PC-9 (cell line): ENCODE measurements at places on chromosomes 13 and 19.

GRCh38 chr13:46296115-46296822 lies 84.5 kb downstream of the LRRC63 start:
- DNase-seq = no peak

- no peak for DNase-seq
These were observed 50.2 kb downstream of the CPAMD8 start for GRCh38 chr19:16976446-16976845.

DNA sequence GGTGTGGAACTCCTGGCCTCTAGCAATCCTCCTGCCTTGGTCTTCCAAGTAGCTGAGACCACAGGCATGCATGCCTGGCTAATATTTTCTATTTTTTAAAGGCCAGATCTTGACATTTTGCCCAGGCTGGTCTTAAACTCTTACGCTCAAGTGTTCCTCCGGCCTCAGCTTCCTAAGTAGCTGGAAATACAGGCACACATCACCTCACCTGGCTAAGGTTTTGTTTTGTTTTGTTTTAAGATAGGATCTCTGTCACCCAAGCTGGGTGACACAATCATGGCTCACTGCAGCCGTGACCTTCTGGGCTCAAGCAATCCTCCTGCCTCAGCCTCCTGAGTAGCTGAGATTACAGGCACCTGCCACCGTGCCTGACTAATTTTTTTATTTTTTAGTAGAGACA lies 5.5 kb upstream of the RLN3 start:
- DNase-seq = peak; percentile 77

DNA sequence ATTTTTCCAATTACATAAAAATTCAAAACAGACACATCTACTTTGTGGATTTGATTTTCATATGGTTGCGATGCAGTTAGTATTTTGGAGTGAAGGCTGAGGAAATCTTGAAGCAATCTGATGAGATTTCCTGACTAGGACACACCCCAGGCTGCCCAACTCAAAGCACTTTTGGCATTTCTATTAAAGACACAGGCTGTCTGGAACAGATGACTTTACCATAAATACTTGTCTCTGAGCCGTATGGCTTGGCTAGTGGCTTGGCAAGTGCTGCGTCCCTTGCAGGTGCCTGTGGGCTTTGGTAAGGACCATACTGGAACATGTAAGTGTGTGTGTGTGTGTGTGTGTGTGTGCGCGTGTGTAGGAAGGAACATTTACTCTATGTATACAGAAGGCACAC lies 218.8 kb downstream of the FGF9 start:
- no peak for DNase-seq

DNA sequence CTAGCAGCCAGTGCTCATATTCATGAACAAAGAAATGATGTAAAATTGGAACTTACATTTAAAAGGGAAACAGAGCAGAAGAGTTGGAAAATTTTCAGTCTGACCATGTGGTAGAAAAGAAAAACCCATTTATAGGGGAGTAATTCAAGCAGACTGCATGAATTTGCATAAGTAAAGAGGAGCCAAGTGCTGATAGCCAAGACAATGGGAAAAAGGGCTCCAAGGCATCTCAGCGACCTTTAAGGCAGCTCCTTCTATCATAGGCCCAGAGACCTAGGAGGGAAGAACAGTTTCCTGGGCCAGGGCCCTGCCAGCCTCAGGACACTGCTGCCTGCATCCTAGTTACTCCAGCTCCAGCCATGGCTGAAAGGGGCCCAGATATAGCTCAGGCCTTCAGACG lies 7.5 kb downstream of the DNAJC3 start:
- no peak for DNase-seq

DNA sequence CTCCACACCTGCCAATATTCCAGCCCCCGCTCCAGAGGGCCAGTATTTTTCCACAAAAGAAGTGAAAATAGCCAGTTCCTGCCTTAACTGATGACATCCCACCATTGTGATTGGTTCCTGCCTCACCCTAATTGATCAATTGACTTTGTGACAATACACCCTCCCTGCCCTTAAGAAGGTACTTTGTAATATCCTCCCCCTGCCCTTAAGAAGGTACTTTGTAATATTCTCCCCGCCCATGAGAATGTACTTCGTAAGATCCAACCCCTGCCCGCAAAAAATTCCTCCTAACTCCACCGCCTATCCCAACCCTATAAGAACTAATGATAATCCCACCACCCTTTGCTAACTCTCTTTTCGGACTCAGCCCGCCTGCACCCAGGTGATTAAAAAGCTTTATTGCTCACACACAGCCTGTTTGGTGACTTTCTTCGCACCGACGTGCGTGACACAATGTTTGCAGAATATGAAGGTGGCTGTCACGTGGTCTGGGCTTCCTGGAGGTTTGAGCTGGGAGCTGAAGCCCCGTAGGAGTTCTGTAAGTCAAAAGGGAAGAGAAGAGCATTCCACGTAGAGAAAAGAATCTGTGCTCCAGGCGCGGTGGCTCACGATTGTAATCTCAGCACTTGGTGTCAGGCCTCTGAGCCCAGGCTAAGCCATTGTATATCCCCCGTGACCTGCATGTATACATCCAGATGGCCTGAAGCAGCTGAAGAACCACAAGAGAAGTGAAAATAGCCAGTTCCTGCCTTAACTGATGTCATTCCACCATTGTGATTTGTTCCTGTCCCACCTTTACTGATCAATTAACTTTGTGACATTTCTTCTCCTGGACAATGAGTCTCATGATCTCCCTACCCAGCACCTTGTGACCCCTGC lies 6.2 kb upstream of the FUT3 start:
- DNase-seq = no peak

DNA sequence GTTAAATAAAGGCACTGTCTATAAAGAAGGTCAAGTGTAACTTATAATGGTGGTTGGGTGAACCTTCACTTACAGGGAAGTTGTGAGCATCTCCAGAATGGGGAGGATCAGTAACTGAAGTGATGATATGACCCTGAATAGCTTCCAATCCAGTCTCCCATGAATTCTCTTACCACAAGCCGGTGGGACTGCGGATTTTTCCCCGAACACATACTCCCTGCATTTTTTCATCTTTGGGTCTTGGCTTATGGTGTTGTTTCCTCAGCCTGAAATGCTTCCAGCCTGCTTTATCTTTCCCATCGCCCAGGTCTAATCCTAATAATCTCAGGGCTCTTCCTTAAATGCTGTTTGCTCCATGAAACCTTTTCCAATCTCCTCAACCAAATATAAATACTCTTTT lies 2.0 kb upstream of the CSNK1A1L start:
- no peak for DNase-seq

DNA sequence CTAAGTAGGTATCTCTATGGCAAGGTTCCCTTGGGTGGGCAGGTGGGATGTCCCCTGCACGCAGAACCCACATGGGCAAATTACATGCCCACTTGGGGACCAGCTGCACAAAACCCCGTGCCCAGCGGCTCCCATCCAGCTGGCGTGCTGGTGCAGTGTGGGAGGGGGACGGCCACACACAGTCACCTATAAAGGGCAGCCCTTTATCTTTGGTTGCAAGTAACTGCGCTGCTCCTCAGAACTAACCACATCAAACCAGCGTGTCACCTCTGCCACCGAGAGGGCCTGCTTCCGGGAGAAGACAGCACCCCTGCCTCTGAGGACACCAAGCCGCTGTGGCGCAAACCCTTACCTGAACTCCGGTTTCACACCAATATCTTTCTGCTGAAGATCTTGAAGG lies 32.2 kb downstream of the ANKRD27 start:
- no peak for DNase-seq

- no peak for DNase-seq
These were observed 25.8 kb downstream of the PRKD2 start for GRCh38 chr19:46691104-46691503.

DNA sequence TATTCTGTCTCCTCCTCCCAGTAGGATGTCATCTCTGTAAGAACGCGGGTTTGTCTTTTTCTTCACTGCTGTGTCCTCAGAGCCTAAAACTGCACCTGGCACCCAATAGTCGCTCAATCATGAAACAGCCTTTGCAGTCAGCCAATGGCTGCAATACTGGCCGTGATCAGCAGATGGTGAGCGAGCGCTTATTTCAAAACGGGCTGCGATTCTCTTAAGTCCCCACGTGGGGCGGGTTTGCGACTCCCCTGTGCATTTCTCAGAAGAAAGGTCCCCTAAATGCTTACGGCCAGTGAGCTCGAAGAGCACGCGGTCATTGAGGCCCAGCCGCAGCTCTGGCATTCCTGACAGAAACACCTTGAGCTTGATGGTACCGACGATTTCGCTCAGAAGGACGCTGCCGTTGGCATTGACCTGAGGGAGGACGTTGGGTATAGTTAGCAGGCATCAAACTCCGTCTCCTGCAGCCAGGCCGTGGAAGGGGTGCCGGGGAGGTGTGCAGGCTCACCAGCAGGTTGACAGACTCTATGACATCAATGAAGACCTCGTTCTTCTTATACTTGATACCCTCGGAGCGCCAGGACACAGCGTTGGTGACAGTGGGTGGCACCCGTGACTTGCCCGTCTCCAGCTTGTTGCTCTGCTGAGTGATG lies 6.0 kb downstream of the AP1M2 start:
- DNase-seq = peak; percentile 89

DNA sequence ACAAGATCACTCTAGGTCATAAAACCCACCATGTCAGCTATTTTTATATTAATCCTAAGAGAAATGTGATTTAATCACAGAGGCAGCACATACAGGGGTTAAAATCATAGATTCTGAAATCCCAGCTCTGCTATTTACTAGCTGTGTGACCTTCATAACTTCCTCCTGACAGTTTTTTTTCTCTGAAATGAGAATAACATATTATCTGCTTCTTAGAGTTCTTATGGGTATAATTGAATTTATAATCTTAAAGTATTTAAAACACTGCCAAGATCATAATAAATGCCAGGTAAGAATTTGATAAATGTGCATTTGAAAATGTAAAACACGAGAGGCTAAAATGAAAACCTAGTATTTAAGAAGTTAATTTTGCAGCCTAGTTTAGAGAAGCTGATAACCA lies 722.9 kb downstream of the SLITRK6 start:
- DNase-seq = no peak

- no peak for DNase-seq
These were observed 2.8 kb downstream of the FZR1 start for GRCh38 chr19:3508771-3509535.

GRCh38 chr13:73129023-73129422 lies 70.2 kb downstream of the KLF5 start:
- no peak for DNase-seq

GRCh38 chr19:7459773-7460172 lies 29.1 kb downstream of the PEX11G start:
- no peak for DNase-seq

DNA sequence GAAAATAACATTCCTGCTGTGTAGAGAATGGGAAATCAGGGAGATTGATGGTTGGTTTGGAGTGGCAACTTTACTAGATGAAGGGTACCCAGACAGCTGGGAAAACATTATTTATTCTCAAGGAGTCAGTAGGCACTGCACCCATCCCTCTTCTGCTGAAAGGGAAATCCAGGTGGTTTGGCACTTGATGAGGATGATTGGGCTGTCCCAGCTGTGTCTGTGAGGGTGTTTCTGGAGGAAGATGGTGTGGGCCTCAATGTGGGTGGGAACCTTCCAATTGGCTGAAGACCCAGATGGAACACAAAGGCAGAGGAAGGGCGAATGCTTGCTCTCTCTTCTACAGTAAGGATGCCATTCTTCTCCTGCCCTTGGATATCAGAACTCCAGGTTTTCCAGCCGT lies 10.4 kb upstream of the SACS start:
- no peak for DNase-seq

- no peak for DNase-seq
These were observed 7.0 kb downstream of the CYTH2 start for GRCh38 chr19:48476176-48476575.

DNA sequence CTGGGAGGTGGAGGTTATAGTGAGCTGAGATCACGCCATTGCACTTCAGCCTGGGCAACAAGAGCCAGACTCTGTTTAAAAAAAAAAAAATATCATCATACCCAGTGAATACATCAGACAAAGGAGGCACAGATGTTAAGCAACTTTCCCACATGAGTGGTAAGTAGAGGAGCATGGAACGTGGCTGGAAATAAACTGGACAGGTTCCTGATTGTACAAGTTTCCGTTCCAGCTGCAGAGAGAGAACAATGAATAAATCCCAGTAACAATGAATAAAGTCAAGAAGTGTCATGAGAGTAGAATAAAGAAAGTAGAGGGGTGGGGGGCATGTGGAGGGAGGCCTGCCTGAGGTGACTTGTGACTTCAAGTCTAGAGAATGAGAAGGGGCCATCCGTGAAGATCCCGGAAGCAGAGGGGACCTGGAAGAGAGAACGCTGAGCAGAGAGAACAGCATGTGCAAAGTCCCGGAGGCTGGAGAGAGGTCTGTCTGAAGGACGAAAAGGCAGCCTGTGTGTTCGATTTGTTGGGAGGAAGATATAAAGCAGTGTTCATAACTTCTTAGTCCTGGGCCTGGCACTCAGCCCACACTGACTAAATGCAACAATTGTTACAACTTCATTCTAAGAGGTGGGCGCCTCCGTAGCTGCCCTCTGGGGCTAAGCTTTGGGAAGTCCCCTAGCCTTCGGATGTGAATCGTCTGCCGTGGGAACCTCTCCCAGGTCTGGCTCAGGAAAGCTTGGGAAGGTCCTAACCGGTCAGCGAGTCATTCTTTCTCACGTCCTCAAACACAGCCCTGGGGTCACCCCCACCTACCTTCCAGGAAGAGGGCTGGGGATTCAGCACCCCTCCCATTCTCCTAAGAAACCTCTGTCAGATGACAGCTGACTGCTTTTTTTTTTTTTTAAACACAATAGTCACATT lies 15.3 kb upstream of the ARHGEF18 start:
- no peak for DNase-seq

DNA sequence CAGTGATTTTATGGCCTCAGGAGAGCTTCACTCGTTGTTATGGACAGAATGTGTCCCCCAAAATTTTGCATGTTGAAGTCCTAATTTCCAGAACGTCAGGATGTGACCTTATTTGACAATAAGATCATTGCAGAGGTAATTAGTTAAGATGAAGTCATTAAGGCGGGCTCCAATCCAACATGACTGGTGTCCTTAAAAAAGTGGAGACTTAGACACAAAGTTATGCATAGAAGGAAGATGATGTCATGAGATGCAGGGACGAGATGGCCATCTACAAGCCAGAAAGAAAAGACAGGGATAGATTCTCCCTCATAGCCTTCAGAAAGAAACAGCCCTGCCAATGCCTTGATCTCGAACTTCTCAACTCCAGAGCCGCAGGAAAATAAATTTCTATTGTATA lies 25.8 kb upstream of the SPATA13 start:
- DNase-seq = no peak

DNA sequence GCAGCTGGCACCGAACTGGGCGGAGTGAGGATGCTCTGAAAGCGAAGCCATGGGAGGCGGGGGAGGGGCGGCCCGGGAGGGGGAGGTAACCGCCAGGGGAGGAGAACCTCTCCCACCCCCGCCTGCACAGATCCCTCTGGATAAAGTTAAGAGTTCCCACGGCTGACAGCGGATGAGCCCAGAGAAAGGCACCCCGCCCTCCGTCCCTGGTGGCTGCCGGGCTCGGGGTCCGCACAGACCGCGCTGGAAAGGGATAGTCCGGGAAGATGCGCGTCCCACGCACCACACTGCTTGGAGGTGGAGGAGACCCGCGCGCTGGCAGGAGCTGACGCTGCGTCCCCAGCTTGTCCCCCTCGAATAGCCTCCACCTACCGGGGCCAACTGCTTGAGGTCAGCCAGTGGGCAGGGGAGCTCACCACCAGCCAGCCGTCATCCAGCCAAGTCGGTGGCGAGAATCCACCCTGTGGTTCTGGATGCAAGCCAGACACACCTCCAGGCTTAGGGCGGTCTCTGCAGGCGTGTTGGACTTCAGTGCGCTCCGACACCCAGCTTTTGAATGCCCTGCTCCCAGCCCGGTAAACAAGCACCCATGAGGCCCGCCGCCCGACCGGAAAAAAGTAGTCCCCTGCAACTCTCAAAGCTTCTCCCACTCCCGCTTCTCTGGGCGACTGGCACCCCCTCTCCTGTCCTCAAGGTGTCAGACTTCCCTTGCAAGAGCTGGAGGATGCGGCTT lies at the start of gene TRPC4:
Gene TRPC4, minus strand, starts transcription at position 17 of the 733 bp plus-strand sequence. CDS start 86,439 bp downstream, outside the sequence.
- DNase-seq = peak; percentile 48

- no peak for DNase-seq
These were observed 507.4 kb upstream of the KLF12 start for GRCh38 chr13:74641586-74641985.
